ENCODE measurements at places on chromosomes 11 and 22.
A peak's percentile ranks its signal among the peaks of the same experiment; 100 is the strongest.

- no peak for DNase-seq
Observed at GRCh38 chr11:98568013-98568412, 452.7 kb upstream of the CNTN5 start.

DNA sequence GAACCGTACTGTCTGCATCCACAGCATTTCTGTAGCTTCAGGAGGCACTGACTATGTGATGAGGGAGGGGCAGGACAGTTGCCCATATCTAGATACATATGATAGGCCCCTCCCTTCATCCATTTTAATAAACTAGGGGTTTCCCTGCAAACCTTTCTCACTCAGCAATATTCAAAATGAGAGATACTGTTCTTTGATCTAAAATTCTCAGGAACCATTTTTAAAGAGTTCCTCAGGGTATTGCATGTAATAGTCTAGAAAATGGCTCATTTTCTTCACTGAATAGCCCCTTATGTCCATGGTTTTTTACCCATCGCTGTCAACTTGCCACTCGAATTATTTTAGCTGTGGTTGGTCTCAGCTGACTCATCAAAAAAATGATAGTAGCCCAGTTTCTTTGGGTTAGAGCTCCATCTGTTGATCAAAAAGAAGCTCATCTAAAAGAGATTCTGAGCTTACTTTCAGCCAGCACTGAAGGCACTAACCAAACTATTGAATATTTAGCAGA, 37.0 kb upstream of the DNAJB7 start:
- peak; percentile 8 for DNase-seq

DNA sequence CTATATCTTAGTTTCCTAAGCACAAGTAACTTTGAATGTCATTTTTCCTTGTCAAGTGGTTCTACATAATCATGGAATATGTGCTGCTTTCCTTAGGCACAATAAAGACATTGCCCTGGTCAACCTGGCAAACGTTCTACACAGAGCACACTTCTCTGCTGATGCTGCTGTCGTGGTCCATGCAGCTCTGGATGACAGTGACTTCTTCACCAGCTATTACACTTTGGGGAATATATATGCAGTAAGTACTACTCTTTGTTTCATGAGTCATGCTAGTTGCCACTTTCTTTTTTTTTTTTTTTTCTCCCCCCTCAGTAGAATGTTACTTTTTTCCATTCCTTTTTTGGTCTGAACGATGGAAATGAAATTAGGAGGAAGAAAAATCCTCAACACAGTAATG, 38.5 kb downstream of the TTC17 start:
- no peak for DNase-seq

DNA sequence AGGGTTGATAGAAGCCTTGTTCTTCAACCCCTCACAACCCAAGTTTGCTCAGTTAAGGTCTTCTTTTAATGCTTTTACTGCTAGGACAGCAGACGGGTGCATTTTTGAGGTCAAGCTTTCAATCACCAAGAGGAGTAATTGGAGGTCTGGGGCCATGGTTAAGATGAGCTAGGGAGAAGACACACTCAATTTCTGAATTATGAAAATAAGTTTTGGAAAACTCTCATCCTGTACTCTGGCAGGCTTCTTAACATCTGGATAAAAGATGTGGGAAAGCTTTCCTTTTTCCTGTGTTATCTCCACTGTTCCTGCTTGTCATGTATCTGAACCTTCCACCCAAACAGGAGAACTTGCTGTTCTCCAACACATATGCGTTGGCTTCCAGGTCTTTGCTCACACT, 9.7 kb downstream of the ABTB2 start:
- DNase-seq, result no peak

- DNase-seq, result no peak
Observed at GRCh38 chr11:34509336-34509876, 4.2 kb downstream of the ELF5 start.

DNA sequence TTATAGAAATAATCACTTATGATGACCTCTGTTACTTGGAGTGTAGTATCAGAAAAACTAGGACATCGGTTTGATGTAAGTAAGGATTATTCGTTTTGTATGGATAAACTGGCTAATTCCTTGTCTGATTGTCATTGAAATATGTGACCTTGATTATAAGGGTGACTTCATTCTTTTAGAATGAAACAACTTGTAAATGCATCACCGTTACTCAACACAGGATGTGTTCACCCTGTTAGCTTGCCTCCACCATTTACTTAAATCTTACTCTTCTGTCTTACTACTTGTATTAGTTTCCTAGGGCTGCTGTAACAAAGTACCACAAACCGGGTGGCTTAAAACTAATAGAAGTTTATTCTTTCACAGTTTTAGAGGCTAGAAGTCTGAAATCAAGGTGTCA, 7.9 kb downstream of the SFI1 start:
- no peak for DNase-seq

DNA sequence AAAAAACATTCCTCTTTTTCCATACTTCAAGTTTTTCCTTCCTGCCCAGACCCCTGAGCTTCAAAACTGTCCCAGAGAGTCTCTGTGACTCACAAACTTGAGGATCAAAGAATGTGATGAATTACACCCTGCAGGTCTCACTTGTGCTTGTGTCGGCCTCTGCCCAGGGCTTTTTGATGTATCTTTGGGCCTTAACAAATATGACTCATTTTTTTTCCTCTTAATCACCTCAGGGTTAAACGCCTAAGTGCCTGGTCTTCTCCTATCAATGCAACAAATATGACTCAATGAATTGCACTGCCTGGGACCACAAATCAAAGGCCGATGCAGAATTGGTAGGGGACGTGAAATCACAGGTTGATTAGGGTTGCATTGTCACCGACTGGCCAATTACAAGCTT, 267.7 kb downstream of the LARGE1 start:
- no peak for DNase-seq

DNA sequence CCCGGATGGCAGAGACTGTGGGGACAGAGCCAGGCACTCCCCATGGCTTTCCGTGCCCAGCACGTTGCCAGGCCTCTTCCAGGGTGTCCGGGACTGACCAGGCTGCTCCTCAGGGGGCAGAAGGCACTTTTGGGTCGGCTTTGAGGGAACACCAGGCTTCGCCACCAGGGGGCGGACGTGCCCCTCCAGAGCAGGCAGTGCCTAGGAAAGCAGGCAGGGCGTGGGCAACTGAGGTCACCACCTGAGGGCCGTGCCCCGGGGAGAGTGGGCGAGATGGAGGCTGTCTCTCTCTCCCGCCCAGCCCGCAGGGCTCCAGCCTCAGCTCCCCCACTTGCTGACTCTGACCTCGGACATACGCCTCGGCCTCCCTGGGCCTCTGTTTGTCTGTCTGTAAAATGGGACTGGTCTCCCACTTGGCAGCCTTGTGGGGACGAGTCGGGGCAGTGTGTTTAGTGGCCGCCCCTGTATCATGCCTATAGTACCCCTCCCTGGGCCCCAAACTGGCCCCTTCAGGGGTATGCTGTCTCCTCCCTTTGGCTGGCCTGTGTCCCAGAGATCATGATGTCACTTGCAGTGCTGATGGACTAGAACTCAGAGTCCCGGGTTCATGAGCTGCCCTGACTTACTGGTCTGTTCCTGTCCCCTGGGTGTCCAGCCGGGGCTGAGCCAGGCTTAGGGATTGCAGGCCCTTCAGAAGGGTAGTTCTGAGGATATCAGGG, 4.4 kb upstream of the PRR5 start:
- no peak for DNase-seq

GRCh38 chr11:35927682-35928081, 16.2 kb upstream of the LDLRAD3 start:
- no peak for DNase-seq

GRCh38 chr11:68383976-68384501, 71.6 kb downstream of the LRP5 start:
- DNase-seq, result no peak

DNA sequence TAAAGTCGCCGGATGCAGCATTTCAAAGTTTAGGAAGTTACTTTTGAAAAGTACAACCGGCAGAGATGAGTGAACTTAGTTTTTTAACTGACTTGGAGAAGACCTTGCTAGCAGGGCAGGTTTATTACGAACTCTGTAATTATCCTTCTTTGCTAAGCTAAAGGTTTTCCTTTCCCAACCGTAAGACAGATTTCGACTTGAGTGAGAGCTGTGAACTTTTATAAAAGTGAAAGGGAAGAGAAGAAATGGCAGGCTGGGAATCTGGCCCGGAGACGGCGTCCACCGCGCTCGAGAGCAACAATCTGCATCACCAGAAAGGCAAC, 659 bp upstream of the TEAD1 start:
- no peak for DNase-seq

- DNase-seq, result no peak
Observed at GRCh38 chr11:8070417-8071115, 10.4 kb upstream of the TUB start.

GRCh38 chr22:28366856-28367255, 312.8 kb downstream of the TTC28 start:
- no peak for DNase-seq

DNA sequence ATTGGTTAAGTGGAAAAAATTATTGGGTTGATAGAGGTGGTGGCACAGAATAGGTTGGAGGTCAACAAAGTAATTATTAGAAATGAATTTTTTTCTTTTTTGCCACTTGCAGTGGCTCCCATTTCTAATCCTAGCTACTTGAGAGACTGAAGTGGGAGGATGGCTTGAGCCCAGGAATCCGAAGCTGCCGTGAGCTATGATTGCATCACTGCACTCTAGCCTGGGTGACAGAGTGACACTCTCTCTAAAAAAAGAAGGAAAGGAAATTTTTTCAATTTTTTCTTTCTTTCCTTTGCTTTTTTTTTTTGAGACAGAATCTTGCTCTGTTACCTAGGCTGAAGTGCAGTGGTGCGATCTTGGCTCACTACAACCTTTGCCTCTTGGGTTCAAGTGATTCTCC, 2.2 kb upstream of the BCO2 start:
- no peak for DNase-seq

- DNase-seq, result no peak
Observed at GRCh38 chr11:18100926-18101656, 4.8 kb downstream of the SAAL1 start.
